T-cell (primary cell): ENCODE measurements at places on chromosomes 7 and 10.

DNA sequence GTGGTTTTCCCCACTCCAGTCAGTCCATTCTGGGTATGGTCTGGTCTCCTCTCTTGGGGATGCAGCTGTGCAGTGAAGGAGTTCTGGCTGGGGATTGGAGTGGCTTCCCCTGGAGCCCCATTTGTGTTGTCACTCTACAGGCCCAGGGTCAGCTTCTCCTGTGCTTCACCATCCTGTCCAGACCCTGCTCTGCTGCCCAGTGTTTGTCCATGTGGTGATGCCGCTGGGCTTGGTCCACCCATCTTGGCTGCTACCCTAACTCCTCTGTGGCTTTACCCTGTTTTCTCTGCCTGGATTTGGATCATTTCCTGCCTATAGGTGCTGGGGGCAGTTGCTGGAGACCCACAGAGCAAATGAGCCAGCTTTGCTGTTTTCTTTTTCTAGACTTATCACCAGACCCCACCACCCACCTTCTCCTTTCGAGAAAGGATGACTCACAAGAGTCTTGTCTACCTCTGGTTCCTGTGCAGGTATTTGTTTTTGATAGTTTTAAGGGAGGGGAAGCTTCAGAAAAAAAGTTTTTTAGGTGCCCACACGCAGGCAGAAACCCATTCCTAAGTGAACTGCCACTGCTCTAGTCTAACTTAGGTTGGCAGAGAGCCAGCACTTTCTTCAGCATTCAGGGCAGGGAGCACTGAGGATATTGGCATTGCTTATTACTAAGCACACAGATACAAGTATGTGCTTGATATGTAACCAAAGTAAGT, 8.5 kb downstream of the ZDHHC16 start:
- no peak for DNase-seq

DNA sequence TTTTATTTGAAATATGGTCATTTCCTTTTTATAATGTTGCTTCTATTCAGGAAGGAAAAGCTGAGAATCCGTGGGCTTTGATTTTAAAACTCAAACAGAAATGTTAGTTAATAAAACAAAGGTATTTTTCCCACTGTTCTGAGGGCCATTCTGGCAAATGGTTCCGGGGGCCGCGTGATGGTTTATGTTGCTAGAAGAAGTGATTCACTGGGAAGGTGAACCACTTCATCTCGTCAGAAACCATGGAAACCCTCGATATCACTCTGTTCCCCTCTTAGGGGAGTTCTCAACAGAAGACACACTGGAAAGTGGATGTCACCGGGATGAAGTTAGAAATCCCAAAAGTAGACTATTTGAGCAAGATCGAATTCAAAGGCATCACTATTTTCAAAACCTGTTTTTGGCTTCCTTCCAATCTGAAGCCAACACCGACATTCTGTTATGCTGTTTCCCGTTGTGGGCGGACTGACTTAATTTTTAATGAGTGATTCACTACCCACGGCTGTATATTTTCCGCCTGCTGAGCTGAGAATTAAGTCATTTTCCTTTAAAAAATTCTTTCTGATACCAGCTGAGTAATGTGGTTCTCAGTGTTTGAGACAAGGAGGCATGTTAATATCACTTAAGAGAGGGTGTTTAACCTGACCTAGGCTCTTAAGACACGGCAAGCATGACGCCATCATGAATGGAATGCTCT, 84.1 kb downstream of the PTPRE start:
- no peak for DNase-seq

GRCh38 chr7:17233603-17234002, 64.8 kb upstream of the AHR start:
- no peak for DNase-seq

- DNase-seq = no peak
These were observed 100.5 kb downstream of the CREB5 start for GRCh38 chr7:28512668-28513440.

DNA sequence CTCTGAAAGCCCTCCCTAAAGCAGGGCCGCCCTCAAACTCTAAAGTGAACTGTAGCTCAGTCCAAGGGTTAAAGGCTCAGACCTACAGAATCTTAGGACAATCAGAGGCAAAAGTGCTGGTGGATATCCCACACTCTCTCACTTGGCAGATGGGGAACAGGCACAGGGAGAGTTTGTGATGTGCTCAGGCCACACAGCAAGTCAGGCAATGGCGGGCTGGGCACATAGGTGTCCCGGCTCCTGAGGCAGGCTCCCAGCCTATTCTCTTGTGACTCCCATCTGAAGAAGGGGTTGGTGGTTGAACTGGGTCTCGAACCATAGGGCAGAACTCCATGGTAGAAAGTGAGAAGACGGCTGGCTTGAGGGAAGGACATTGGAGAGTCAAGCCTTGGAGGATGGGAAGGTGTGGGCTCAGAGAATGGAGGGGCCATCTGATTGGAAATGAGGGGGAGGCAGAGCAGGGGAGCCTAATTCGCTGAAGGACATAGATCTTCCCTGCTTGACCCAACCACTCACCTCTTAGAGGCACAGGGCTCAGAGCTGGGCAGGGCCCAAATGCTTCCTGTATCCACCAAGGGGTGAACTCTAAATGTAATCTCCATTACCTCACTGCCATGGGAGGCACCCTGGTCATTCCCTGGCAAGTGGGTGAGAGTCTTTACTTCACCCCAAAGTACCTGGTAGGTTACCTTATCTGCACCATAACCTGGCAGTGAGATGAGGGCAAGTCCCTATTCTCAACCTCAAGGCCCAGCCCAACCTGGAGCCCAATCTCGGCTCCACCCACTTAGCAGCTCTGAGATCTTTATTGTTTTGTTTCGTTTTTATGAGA, 4.9 kb upstream of the ZMIZ1 start:
- no peak for DNase-seq

DNA sequence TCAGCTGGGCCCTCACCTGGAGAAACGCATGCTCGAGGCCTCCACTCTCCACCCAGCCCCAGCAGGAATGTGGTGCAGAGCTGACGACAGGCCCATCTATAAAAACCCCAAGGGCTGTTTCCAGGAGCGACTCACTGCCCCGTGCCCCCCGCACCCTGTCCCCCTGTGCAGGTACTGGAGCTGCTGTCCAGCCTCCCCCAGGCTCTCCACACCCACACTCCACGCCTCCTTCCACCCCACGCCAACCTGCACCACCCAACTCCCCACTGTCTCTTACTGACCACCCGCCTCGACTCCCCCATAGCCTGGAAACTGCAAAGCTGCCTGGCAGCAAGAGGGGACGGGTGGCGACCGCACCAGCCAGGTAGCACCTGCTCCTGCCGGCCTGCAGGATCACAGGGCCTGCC, 43.3 kb downstream of the DIP2C start:
- no peak for DNase-seq

DNA sequence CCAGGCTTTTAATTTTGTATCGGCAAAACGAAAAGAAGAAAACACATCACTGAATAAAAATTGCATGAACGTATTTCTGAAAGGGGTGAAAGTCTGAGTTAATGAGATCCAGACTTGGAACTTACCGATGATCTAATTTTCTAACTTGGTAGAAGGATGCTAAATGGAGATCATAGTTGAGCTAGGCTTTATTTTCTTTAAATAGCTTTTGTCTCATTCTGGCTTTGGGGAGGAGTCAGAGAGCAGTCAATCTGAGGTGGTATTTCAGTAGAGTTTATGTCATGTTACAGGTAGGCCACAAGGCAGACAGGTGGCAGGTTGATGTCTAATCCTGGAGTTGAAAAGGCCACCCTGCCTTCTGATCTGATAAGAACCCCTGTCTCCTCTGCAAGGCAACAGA, 161.9 kb downstream of the KIAA1217 start:
- no peak for DNase-seq

GRCh38 chr10:124674768-124675222, 69.4 kb downstream of the FAM53B start:
- no peak for DNase-seq

GRCh38 chr10:28903063-28903462, 225.7 kb downstream of the BAMBI start:
- no peak for DNase-seq

GRCh38 chr10:34596351-34596750, 218.7 kb downstream of the PARD3 start:
- DNase-seq = no peak

- no peak for DNase-seq
These were observed 351.2 kb upstream of the AKR1E2 start for GRCh38 chr10:4474829-4475228.

- no peak for DNase-seq
These were observed 90.0 kb upstream of the IGFBP3 start for GRCh38 chr7:46011059-46011458.

DNA sequence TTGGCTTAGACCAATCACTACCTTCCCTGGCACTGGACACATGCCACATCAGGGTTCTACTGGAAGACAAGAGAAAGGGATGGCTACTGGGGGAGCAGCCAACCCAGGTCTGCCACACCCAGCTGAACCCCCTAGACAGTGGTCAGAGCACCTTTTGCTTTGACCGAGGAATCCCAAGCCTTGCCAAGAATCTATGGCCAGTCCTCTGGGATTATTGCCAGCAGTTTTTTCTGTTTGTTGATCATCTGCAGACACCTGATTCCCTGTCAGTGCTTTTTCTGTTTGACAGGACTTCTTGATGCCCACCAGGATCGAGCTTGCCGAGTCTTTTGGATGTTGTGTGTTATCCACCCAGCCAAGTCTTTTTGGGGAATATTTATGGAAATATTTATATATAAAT, 476.2 kb upstream of the GALNT17 start:
- DNase-seq = no peak

GRCh38 chr7:154931906-154932305, 71.0 kb downstream of the PAXIP1 start:
- DNase-seq = no peak

- no peak for DNase-seq
These were observed 2.9 kb upstream of the NRAP start for GRCh38 chr10:113666682-113667252.

- no peak for DNase-seq
These were observed 41.1 kb upstream of the TFEC start for GRCh38 chr7:116071629-116072028.
